ENCODE measurements at places on chromosomes 13 and 19.

DNA sequence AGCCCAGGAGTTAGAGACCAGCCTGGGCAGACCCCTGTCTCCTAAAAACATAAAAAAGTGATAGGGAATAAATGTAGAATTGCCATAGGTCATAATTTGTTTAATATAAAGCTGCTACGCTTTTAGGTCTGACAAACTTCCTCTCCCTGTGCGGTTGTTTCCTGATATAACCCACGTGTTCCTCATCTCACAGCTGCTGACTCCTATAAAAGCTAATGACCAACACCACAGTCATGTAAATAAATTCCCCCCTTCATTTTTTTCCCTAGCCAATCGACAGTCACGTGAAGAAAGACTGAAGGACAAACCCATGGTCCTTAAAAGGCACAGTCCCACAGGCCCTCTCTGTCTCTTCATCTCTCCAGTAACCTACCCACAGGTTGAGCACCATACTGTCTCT, 27.5 kb downstream of the ZNF266 start:
- no peak for DNase-seq

DNA sequence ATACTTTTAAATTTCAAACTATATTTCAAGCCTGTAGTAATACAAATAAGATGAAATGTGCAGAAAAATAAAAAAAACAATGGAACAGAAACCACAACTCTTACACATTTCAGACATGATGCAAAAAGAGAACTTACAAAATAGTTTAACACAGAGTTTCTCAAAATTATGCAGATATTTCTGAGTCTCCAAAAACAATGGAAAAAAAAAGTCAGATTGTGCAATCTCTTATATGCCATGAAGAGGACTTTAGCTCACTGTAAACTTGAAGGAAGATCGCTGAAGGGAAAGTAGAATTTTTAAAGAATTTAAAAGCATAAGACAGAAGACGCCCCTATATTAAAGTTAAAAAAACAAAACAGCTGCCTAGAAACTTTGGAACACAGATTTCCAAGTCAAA, 20.4 kb downstream of the ZNF708 start:
- no peak for DNase-seq

DNA sequence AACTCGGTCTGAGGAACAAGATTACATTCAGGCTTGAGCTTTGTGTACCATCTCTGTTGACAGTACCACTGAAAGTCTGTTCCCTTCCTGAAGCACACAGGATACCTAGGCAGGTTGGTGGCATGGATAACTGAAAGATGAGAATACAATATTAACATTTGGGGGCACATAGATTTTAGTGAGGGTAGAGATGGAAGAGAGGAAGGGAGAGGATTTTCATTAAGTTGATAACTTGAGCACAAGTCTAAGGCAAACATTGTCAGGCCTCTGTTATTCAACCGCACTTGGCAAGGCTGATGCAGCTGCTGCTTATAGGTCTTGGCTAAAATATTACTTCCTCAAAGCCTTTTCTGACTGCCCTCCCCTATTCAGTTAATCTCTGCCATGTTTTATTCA, 10.9 kb downstream of the MIR17HG start:
- DNase-seq, result no peak

- DNase-seq, result no peak
Observed at GRCh38 chr13:27446986-27447583, 3.3 kb downstream of the MTIF3 start.

DNA sequence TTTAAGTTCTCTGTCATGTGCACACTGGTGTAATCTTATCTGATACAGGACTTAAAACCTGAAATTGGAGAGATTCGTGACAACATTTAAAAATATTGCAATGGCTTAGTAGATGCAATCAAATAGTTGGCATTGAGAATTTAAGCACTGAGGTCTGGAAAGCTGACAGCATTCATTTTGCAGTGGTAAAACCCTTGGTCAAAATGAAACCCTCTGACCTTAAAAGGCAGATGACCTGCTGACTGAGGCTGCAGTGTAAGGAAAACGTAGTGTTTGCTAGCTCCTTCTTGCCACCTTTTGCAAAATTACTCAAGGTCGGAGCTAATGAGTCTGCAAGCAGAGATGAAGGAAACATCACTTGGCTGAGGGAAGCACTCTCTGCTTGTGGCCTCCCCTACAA, 150.6 kb downstream of the KCTD12 start:
- DNase-seq, result no peak

- no peak for DNase-seq
Observed at GRCh38 chr19:42111384-42111783, 20.9 kb downstream of the POU2F2 start.

DNA sequence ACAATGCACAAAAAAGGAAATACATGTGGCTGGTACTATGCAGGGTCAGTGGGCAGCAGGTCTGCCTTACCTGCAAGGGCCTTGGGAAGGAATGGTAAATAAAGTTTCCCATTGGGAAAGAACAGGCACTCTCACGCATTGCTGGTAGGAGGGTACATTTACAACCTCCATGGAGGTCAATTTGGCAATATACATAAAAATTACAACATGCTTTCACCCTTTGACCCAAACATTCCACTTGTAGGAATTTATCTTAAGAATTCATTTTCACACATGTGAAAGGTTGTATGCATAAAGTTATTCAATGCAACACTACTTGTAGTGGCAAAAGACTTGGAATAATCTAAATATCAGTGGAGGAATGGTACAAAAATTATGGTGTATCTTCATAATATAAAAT, 216.4 kb downstream of the DLEU7 start:
- no peak for DNase-seq

DNA sequence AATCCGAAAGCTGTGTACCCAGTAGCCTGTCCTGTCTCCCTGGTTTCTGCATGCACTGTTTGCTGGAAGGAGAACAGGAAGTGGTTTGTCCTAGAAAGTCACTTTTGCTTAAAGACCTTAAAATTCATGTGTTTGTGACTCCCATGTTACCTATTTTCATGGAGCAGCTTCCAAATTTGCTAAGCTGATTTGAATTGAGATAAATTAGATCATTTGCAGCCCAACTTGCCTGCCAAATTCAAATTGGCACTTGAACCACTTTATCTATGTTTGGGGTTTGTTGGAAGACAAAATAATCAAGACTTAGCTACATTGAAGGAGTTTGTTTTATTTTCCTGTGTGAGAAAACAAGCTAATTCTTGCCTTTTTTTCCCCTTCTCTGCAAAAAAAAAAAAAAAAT, 532.5 kb downstream of the DIAPH3 start:
- no peak for DNase-seq

DNA sequence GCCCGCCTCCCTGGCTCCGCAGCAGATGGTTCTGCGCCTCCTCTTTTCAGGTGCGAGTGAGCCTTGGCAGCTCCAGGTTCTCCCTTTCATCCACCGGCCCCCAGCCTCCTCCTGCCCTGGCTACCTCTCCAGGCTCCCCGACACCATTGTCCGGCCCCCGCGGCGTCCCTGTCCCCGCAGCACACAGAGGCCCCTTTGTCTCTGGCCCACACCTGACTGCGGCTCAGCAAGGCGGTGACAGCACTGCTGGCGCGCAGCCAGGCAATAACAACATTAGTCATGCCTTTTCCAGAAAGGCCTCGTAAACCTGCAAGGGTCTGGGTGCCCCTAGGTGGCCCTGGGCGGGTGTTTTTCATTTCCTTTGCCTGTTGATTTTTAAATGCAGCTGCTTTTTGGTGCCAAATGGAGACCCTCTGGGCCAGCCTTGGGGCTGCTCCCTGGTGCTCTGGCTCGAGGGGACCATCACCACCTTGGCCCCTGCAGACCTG, 73.2 kb upstream of the MEDAG start:
- DNase-seq, result no peak

All from caudate nucleus (tissue), 63 donors.